Activated T-cell treated with anti-CD3 and anti-CD28 coated beads, Interleukin-2, amount 50 U/mL, for 24 hours (primary cell): ENCODE measurements at places on chromosomes 12 and 14.

DNA sequence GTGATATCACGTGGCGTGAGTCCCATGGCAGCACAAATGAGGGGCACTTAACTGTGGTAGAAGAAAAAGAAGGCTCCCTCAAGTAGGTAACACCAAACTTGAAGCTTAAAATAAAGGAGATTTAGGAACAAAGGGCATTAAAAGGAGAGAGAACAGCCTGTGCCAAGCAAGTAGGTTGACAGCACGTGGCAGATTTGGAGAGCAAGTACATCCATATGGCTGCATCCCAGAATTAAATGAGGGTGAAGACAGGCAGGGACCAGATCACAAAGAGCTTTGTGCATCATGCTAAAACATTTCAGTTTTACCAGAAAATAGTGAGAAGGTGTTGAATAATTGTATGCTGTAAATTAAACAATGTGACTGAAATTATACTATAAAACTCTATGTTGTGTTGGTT lies 32.8 kb downstream of the KCNMB4 start:
- H3K27me3 ChIP-seq = no peaks in the 10 kb centered on the region
- no peak overlapping the region for H3K4me3 ChIP-seq
- no peak overlapping the region for H3K27ac ChIP-seq
- DNase-seq = no peak
- no peaks in the 10 kb centered on the region for H3K4me1 ChIP-seq

- DNase-seq = no peak
- no peak overlapping the region for H3K4me3 ChIP-seq
- H3K4me1 ChIP-seq = peaks cover 4% of the 10 kb centered on the region
- H3K36me3 ChIP-seq = no peaks in the 10 kb centered on the region
- H3K27ac ChIP-seq = no peak overlapping the region
Measured at GRCh38 chr14:34721129-34721528, 6.7 kb upstream of the CFL2 start.

DNA sequence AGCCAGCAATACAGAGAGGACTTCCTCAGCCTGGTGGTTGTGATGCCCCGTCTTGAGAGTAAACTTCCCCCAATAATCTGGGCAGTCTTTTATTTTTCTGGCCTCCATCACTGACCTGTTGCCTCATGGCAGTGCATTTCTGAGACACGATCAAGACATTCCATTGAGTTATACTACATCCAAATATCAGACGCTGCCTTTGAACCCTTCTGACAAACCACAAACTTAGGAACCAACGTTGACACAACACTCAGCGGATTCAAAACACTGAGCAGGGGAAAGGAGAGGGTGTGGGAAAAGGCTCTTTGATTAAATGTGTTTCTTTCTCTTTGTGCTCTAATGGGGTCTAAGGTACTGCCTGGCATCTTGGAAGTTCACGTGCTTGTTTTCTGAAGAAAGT lies 100.7 kb upstream of the TBX5 start:
- H3K36me3 ChIP-seq = no peaks in the 10 kb centered on the region
- DNase-seq = no peak
- H3K27me3 ChIP-seq = peaks cover 15% of the 10 kb centered on the region

DNA sequence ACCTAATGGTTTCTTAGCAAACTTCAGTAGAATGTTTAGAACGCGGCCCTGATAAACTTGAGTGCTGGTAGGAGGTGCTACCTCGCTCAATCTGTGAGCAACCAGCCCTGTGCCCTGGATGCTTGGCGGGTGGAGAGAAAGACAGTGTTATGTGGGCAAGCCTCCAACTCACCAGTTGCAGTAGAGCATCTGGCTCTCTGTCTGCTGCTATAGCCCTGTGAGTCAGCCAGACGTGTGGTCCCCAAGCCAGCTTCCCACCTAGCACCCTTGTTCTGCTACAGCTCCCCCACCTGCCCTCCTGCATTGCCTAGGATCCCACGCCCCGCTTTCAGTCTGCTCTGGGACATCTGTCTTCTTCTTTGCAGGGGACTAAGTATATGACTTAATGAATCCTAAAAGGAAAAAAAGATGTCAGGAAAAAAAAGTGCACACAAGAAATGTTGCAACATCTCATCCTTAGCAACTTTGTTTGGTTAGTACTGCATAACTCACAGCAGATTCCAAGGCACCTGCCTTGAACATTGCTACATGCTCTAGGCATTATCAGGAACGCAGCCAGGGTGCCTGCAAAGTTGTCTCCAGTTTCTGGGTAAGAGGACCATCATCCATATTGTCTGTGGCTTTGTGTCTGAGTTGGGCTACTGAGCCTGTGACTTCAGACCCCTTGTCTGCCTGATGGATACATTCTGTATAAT lies 13.6 kb downstream of the SNRNP35 start:
- DNase-seq = no peak
- no peak overlapping the region for H3K4me3 ChIP-seq
- no peaks in the 10 kb centered on the region for H3K27me3 ChIP-seq
- peak overlapping the region; percentile 55 for H3K27ac ChIP-seq

DNA sequence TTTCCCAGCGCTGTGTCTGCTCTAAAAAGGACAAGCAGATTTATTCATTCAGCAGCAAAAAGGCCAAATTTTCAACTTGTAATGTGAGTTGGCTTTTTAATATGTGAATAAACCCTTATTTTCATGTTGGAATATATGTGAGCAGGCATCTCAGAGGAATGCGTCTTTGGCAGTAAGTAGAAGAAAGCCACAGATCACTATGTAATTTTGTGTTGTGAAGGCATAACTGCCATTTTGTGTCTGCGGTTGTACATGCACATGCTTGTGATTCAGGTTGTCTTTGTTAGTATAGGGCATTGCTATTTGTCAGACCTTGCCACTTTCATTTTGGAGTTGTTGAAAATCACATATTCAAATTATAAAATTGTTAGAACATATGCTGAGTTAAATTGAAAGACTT lies 398.8 kb upstream of the RGS6 start:
- no peak overlapping the region for H3K4me3 ChIP-seq
- no peaks in the 10 kb centered on the region for H3K27me3 ChIP-seq
- no peak for DNase-seq
- H3K36me3 ChIP-seq = peaks cover 41% of the 10 kb centered on the region
- no peak overlapping the region for H3K27ac ChIP-seq

DNA sequence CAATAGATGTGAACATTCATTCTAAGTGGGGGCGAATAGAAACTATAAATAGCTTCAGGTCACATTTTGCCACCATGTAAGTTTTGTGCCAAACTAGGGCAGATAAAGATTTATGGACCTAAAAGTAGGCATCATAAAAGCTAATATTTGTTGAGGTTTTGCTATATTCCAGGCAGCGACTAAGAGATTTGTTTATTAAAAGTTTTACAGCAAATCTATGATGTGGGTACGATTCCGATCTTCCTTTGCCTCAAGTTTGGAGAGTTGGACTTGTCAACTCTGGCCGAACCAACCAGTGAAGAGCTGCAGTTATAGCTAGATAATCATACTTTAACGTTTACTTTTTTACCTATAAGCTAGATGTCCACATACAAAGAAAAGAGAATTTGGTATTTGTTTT lies 1.6 kb downstream of the MAPK1IP1L start:
- H3K4me3 ChIP-seq = peak overlapping the region; percentile 89
- peaks cover 56% of the 10 kb centered on the region for H3K4me1 ChIP-seq
- H3K27ac ChIP-seq = peak overlapping the region; percentile 98

GRCh38 chr12:132061197-132061596 lies 82.9 kb downstream of the DDX51 start:
- no peak overlapping the region for H3K27ac ChIP-seq
- H3K4me1 ChIP-seq = peaks cover 17% of the 10 kb centered on the region
- H3K27me3 ChIP-seq = no peaks in the 10 kb centered on the region
- DNase-seq = no peak
- peaks cover 98% of the 10 kb centered on the region for H3K36me3 ChIP-seq
- H3K4me3 ChIP-seq = no peak overlapping the region

DNA sequence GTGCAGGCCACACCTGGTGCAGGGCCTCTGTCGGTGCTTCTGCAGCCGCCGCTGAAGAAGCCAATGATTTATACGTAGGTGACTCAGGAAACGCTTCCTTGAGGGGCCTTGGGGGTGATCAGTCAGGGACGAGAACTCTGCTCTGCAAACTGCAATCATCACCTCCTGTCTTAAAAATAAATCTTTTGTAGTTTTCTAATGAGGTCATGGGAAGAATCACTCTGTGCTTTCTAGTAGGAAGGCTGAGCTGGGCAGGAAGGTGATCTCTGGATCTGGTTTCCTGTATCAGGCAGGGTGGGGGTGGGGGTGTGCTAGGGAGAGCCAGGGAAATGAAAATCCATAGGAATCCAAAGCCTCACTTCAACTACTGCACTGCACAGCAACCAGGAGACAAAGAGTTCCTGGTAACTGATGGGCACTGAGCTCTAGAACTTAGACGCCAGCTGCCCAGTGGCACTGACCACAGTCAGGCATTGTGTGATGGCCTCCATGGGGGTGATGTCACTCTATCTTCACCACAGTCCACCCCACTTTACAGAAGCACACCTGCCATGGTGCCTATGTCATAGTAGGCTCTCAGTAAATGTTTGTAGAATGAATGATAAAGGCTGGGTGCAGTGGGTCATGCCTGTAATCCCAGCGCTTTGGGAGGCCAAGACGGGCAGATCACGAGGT lies 292.4 kb upstream of the PWP1 start:
- no peaks in the 10 kb centered on the region for H3K27me3 ChIP-seq
- H3K36me3 ChIP-seq = peaks cover 3% of the 10 kb centered on the region
- peaks cover 68% of the 10 kb centered on the region for H3K4me1 ChIP-seq

DNA sequence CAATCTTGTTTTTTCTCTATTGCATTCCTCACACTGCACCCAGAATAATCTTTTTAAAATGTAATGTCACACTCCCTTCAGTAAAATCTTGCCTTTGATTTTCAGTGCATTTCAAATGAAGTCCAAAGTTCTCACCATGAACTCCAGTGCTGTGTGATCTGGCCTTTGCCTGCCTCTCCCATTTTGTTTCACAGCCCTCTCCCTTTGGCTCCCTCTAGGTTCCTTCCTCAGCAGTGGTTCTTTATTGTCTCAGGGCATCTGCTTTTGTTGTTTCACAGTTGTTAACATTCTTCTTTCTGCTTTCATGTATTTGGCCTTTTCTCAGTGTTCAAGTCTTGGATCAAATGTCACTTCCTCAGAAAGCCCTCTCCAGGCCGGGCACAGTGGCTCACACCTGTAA lies 84.5 kb upstream of the AMN1 start:
- no peaks in the 10 kb centered on the region for H3K36me3 ChIP-seq
- H3K4me1 ChIP-seq = peaks cover 19% of the 10 kb centered on the region
- no peak for DNase-seq
- H3K27me3 ChIP-seq = no peaks in the 10 kb centered on the region
- H3K27ac ChIP-seq = no peak overlapping the region

DNA sequence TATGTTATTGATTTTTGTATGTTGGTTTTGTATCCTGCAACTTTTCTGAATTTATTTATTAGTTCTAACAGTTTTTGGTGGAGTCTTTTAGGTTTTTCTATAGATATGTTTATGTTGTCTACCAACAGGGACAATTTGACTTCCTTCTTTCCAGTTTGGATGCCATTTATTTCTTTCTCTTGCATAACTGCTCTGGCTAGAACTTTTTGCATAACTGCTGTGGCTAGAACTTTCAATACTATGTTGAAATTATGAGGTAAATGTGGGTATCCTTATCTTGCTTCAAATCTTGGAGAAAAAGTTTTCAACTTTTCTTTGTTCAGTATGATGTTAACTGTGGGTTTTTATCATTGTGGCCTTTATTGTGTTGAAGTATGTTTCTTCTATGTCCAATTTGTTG lies 39.9 kb upstream of the PLBD1 start:
- no peaks in the 10 kb centered on the region for H3K4me1 ChIP-seq
- H3K4me3 ChIP-seq = no peak overlapping the region
- H3K36me3 ChIP-seq = peaks cover 3% of the 10 kb centered on the region
- no peak overlapping the region for H3K27ac ChIP-seq
- H3K27me3 ChIP-seq = peaks cover 11% of the 10 kb centered on the region

DNA sequence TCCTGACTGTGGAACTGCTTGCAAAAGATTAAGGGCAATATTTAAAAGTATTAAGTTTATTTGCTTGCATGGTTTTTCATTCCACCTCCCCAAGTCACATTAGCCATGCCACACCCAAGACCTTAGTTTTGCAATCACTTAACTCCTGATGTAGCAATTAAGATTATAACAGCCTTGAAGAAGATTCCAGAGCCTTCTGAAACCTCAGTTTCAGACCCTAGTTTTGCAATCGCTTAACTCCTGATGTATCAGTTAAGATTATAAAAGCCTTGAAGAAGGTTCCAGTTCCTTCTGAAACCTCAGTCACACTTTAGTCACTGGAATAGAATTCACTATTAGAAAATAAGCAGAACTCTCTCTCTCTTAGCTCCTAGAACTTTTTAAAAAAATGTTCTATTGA lies 42.7 kb upstream of the DCN start:
- H3K36me3 ChIP-seq = no peaks in the 10 kb centered on the region
- DNase-seq = no peak
- H3K4me3 ChIP-seq = no peak overlapping the region
- no peak overlapping the region for H3K27ac ChIP-seq
- peaks cover 9% of the 10 kb centered on the region for H3K27me3 ChIP-seq
- H3K4me1 ChIP-seq = no peaks in the 10 kb centered on the region

- no peak overlapping the region for H3K27ac ChIP-seq
- no peaks in the 10 kb centered on the region for H3K36me3 ChIP-seq
- H3K27me3 ChIP-seq = no peaks in the 10 kb centered on the region
- no peak overlapping the region for H3K4me3 ChIP-seq
- no peaks in the 10 kb centered on the region for H3K4me1 ChIP-seq
- DNase-seq = no peak
Measured at GRCh38 chr14:72740966-72741825, 152.7 kb downstream of the DPF3 start.

DNA sequence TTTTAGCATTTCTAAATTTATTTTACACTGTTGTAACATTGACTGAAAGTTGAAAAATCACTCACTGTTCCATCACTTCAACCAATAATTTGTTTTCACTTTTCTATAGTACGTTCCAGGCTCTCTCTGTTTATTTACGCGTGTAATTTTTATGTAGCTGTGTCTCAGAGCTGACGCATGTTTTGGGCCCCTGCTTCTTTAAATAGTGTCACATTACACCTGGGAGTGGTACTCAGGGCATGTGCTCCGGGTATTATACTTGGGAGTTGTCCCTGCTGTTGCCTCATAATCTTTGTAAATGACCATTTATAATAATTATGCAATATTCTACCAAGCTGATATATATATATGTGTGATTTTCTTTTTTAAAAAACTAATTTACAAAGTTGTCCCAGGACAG lies 132.8 kb upstream of the CPM start:
- H3K27ac ChIP-seq = no peak overlapping the region
- no peak for DNase-seq
- H3K36me3 ChIP-seq = no peaks in the 10 kb centered on the region
- no peaks in the 10 kb centered on the region for H3K27me3 ChIP-seq
- no peak overlapping the region for H3K4me3 ChIP-seq

- no peak for DNase-seq
- H3K27ac ChIP-seq = no peak overlapping the region
- no peaks in the 10 kb centered on the region for H3K27me3 ChIP-seq
- H3K36me3 ChIP-seq = no peaks in the 10 kb centered on the region
- H3K4me1 ChIP-seq = peaks cover 20% of the 10 kb centered on the region
Measured at GRCh38 chr12:104276273-104277131, 27.0 kb upstream of the EID3 start.

DNA sequence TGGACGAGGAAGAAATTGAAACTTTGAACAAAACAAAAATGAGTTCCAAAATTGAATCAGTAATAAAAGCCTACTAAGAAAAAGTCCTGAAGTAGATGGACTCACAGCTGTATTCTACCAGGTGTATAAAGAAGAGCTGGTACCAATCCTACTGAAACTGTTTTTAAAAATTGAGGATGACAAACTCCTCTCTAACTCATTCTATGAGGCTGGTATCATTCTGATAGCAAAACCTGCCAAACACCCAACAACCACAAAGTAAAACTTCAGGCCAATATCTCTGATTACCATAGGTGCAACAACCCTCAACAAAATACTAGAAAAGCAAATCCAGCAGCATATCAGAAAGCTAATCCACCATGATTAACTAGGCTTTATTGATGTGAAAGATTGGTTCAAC lies 33.9 kb upstream of the LDHB start:
- DNase-seq = no peak
- no peaks in the 10 kb centered on the region for H3K27me3 ChIP-seq
- H3K27ac ChIP-seq = no peak overlapping the region
